Right ventricle myocardium inferior (tissue), 1 donor: ENCODE measurements at places on chromosomes 6 and 20. TPM values are rescaled to one million over a fixed set of nuclear protein-coding genes. Genes with fewer than 3 reads are reported as not detected.

The PLA2G7 gene
- total RNA-seq, result 0.14 TPM

The CDH4 gene
- 0.08 TPM for total RNA-seq

The CYP39A1 gene
- 4.8 TPM for total RNA-seq

The CLPSL2 gene
- not detected for total RNA-seq

The GINS1 gene
- 0.73 TPM for total RNA-seq

The TBC1D32 gene
- 3.1 TPM for total RNA-seq

The GRM1 gene
- 2.9 TPM for total RNA-seq

The XKR7 gene
- not detected for total RNA-seq

The TPMT gene
- total RNA-seq, result 12.0 TPM

The ENPP5 gene
- 2.8 TPM for total RNA-seq

The GPR63 gene
- total RNA-seq, result 0.65 TPM

The SSTR4 gene
- not detected for total RNA-seq

The OPN5 gene
- not detected for total RNA-seq

The CYP24A1 gene
- not detected for total RNA-seq
